ENCODE measurements at places on chromosomes 1 and 21.

DNA sequence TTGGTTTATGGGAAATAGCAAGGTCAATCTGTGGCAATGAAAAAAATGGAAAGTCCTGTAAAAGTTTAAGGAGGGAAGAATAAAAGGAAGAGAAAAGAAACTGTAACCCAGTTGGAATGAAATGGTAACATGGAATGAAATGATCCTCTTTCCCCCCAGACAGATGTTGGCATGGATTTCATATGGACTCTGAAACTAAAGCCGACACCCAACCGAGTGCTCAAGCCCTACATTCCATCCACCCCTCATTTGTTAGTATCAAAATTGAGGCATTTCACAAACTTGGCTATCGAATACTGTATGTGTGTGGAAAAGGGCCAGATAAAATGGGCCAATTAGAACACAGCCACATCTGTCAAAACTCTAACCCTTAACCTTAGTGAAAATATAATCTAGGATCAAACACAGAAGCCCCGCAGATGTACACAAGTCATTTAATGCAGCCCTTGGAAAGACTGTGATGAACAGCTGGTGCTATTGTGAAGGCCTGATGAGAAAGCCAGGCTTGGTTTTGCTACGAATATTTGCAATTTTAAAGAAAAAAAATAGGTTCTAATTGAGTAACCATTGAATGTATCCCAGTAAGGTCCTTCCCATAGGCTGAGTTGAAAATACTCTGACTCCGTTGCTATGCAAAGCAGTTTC lies 72.6 kb upstream of the RGL1 start:
- no peak for DNase-seq

- DNase-seq = no peak
Observed at GRCh38 chr1:198291036-198291435, 134.2 kb downstream of the NEK7 start.

DNA sequence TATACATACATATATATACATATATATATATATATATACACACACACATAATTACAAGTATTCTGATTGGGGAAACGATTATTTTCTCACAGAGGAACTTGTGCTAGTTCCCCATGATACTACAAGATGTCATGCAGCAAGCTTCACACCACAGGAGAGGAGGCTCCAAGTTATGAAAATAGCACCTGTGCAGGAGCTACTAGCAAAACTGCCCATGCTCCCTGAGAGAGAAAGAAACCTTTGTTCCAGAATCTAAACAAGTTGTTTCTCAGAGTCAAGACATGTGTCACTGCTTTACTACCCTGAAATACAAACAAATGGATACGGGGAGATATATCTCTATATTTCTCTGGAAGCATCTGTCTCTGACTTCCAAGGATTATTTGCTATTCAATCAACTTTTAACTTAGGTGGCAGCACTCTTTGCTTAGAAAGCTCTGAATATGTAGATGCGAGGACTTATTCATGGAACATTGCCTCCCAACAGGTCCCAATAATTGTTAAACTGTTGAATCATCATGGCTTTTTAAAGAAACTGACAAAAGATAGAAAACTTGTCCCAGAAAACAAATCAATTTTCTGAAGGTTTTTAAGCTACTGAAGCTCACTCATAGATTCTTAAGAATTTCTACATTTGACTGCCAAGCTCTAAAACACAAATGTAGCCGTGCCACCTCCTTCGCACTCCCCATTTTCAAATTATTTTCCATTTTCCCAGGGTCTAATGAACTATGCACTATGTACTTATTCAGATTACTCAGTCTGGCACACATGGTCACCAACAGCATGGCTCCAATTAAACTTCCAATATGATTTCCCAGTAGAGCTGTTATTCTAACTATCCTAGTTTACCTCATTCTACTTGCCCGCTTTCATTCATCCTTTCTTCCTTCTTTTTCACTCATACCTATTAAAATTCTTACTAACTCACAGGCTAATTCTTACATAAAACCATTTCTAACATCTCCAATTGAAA lies 929.1 kb downstream of the LTN1 start:
- no peak for DNase-seq

- no peak for DNase-seq
Observed at GRCh38 chr21:42798106-42798505, 81.2 kb downstream of the WDR4 start.

- no peak for DNase-seq
Observed at GRCh38 chr1:147168626-147169058, 3.6 kb downstream of the PRKAB2 start.

DNA sequence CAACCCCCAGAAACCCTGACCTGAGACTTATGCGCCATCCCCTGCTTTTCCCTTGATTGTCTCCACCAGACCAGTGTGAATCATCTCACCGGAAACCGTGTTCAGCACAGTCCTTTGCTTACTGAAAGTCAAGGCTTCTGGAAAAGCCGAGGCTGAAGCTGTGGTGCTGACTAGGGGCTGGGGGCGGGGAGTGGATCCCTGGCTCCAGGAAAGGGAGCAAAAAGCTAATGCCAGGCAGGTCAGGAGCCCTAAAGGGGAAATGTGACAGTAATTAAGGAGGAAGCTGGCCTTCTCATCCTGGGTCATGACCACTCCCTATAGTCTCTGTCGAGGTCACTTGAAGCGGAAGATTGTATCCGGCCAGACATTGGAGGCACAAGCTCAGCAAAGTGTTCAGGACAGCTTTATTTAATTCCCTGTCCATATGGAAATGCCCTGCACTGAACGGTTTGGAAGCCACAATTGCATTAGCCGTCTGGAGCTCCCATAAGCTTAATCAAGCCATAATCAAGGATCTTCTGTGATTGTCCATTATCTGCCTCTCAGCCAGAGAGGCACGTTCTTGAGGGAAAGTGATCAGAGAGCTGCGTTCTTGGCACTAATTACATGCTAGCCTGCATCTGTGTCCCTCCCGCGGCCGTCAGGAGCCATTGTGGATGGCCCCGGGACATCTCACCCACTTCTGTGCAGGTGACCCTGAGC lies 403.6 kb downstream of the RRAGC start:
- no peak for DNase-seq

DNA sequence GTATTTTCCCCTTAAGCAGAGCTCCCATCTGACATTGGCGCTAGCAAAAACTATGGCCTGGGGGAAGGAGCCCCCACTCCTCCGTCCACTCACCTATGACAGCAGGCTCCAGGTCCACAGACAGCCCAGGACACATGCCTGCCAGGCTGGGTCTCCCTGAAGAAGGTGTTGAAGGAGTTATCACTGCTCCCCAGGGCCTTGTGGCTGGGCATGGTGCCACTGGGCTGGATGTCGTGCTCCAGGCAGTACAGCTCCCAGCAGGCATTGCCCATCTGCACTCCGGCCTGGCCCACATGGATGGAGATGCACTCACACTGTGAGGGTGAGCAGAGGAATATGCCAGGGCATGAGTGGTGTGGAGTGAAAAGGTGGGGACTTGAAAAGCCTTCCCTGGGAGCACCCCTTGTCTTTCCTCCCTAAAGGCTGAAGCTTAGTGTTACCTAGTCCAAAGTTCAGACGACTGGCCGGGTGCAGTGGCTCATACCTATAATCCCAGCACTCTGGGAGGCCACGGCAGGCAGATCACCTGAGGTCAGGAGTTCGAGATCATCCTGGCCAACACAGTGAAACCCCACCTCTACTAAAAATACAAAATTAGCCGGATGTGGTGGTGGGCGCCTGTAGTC lies 30.0 kb downstream of the RABIF start:
- no peak for DNase-seq

DNA sequence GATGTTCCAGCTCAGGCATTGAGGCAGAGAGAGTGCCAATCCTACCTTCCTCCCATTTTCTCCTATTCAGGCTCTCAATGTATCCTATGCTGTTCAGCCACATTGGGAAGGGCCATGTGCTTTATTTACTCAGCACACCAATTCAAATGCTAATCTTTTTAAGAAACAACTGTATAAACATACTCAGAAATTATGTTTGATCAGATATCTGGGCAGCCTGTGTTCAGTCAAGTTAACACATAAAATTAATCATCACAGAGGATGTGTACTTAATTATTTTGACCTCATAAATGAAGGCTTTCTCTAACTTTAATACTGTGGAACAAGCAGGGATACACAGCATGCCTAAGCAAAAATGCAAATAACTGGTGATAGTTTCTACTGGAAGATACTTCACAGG lies 149.8 kb downstream of the NCAM2 start:
- DNase-seq = no peak

- DNase-seq = no peak
Observed at GRCh38 chr1:207578796-207579435, 66.0 kb upstream of the CR1L start.

GRCh38 chr1:33305816-33306652 lies 14.9 kb downstream of the A3GALT2 start:
- DNase-seq = no peak

- no peak for DNase-seq
Observed at GRCh38 chr1:16005597-16005996, 1.6 kb downstream of the SRARP start.

- DNase-seq = no peak
Observed at GRCh38 chr1:109765896-109766615, 2.3 kb upstream of the EPS8L3 start.

DNA sequence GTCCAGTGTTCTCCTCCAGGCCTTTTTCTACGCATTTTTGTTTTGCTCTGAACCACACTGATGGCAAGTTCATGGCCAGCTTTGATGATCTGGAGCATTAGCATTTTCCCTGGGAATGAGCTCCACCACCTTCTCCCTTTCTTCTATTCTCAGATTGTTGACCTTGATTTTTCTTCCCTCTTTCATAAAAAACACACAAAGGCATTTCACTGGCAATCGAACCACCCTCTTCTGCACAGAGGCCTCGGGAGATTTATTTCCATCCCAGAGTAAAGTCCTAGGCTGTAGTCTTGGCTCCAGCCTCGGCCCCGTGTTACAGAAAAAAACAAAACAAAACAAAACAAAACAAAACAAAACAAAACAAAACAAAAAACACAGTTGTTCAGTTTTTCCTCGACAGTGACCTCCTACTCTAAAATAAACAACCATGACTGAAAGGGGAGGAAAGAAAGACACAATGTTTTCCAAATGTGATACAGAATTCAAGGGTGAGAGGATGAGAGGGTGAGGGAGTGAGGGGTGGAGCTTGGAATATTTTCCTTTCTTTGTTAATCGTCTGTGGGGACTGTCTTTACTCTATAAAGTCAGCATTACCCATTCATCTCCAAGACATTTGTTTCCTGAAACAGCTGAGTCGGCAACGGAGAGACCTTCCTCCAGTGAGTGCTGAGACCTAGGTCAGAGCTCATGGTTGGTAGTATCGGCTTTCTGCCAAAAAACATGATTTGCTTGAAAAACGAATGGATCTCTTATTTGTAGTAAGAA lies 29.8 kb upstream of the RNF186 start:
- DNase-seq = no peak

GRCh38 chr1:228163007-228163753 lies 2.4 kb upstream of the IBA57 start:
- DNase-seq = no peak

DNA sequence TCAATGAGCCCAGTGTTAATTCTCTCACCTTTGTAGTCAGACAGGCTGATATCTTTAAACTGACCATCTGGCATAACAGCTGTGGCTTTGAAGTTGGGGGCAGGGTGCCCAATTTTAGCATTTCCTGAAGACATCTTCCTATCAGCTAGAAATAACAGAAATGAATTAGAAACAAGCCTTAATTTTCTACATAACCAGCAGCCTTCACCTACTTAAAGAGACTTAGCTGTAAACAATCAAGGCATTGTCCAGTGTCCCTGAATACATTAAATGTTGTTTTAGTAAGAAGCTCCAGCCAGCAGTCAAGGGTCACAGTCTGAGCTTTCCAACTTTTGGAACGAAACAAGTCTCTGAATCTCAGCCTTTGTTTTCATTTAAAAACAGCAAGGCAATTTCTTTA lies 2.8 kb downstream of the PRDX1 start:
- no peak for DNase-seq

GRCh38 chr1:97505816-97506215 lies 415.0 kb downstream of the DPYD start:
- no peak for DNase-seq

- DNase-seq = no peak
Observed at GRCh38 chr1:108892356-108893140, 15.8 kb downstream of the GPSM2 start.

DNA sequence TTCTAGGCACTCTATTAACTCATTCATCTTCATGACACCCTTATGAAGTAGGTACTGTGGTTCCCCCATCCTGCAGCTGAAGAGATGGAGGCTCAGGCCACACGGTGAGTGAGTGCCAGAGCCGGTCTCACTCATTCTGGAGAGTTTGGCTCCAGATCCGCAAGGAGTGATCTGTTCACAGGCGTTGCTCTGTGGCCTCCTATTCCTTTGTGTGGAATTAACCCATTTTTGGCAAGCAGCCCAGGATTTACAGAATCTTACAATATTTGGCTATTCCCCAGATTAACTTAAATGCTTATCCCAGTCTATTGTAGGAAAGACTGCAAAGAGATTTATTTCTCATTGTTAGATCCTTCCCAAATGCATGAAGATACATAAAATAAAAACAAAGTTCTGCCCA lies 29.6 kb downstream of the KIAA0040 start:
- DNase-seq = no peak

GRCh38 chr1:169259816-169260215 lies 107.8 kb downstream of the NME7 start:
- no peak for DNase-seq

GRCh38 chr21:46239817-46240325 lies 11.3 kb upstream of the LSS start:
- no peak for DNase-seq

- DNase-seq = no peak
Observed at GRCh38 chr1:116152577-116152943, 41.4 kb downstream of the MAB21L3 start.

DNA sequence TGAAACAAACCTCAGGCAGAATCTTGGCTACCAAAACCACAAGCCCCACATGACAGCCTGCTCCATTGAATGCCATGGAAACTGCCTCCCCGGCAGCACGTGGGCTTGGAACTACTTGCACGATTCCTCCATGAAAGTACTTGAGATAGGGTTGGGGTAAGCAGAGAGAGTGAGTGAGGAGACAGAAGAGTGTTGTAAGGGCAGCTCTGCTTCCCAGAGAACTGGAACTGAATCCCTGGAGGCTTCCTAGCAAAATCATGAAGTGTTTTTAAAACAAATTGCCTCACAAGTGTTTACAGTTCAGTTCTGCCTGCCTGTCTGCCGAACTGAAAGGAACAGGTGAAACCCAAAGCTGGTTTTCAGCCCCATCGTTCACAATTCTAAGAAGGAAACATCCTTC lies 35.3 kb upstream of the DNASE2B start:
- no peak for DNase-seq

GRCh38 chr1:22256213-22256512 lies 113.3 kb upstream of the WNT4 start:
- no peak for DNase-seq

DNA sequence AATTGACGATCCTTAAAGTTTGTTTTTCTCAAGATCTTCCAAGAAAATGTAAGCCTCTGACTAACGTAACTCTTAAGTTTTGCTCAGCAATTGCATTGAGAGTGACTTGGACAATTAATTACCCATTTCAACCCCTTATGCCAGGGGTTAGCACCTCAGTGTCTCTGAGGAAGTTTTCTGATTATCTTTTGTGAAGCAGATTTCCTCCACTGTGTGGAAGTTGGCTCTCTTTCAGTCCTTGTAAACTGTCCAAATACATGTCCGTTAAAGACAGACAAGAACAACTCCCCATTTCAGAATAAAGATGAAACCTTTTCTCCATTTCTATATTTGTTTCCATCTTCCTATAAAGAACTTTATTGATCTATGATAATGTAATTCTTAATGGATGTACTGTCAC lies 296.4 kb upstream of the FMN2 start:
- no peak for DNase-seq

GRCh38 chr1:70979881-70980280 lies 67.7 kb downstream of the PTGER3 start:
- DNase-seq = no peak

Measured in Karpas-422 (cell line).